RWPE2 (cell line): ENCODE measurements at places on chromosomes 7 and 10.

DNA sequence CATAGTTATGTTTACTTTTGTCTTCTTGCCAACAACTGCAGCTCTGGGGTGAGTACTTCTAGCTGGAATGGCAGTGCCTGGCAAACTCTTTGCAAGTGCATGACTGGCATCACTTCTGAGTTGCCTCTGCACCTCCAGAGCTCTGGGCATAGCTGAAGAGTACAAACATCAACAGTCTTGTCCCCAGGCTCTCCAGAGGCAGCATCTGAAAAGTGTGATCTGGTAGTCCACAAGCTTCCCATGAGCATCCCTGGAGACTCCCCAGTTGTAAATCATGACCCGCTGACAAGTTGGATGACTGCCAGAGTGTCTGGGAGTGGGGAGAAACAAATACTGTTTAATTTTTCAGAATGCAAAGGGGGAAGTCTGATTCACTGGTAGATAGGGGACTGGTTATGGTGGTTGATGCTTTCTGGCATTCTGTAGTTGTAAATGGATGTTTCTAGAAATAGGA lies 138.9 kb upstream of the CDK13 start:
- no peak for DNase-seq

- no peak for DNase-seq
Measured at GRCh38 chr7:122014697-122015096, 129.4 kb downstream of the AASS start.

DNA sequence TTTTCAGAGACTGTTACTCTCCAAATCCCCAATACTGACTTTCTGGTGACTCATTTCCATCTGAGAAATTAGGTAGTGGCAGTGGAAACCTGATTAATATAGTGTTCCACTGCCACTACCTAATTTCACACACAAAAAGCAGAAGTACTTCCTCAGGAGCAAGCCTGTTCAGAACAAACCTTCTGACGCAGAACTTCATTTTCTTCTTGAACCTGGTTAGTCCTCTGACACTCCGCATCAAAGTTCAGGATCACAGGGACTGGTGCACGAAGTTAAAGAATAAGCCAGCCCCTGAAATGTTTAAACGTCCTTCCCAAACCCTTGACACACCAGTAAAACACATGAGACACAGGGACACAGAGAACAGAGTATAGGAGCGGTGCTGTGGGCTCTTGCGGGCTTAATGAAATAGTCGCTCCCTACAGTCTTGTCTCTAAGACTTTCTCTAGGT lies 4.4 kb downstream of the WDR91 start:
- no peak for DNase-seq

- DNase-seq = no peak
Measured at GRCh38 chr7:12596225-12596790, 25.8 kb downstream of the SCIN start.

DNA sequence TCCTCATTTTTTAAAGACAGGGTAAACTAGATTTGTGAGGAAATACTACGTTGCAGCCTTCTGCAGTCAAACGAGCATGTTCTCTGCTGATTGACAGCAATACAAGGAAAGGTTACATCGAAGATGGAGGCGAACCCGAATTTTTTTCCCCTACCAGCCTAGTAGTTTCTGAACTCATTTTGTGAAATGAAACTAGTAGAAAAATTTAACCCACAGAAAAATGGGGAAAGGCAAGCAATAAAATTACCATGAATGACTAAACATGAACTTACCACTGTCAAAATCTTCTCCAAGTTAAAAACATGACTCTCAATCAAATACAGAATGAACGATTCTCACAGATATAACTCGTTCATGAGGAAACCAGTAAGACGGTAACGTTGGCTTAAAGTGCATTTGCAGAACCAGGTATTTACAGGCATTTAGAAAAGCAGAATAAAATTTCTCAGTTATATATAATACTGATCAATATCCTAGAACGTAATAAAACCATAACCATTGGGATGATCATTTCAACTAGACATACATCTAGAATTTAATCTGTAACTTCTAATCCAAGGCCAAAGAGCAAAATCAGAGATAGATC lies 73.9 kb downstream of the CELF2 start:
- DNase-seq = no peak

DNA sequence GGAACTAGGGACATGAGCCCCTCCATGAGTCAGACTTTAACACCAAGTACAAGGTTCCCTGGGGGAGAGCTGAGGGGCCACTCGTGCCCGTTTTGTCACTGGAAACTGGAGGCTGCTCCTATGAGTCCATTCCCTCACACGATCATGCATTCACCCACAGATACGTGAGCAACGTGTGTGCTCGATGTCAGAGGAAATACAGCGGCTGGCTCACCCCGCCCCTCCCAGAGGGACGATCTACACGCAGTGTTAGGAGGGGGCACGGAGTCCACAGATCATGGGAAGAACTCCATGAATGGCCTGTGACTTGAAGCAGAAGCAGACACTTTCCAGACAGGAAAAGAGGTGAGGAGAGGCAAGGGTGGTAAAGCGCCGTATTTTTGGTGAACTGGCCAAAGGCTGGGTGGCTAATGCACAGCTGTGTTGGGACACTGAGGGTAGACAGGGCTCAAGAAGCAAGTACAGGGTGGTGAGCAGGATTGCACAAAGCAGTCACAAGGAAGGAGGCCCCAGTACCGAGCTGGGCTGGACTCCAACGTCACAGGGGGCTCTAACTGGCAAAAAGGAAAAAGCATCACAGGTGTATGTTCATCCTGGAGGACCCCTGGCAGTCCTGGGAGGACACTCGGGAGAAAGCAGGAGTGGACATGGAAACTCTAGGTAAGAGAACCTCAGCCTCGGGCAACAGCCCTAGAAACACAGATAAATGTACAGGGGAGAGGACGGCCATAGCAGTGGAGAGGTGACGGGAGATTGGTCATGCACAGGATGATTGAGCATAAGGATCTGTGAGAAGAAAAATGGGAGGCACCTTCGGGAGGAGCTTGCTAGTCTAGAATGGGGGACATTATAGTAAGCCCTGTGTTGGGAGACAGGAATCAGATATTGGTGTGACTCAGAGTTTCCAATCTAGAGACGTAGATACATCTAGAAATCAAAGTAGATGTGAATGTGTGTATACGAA lies 41.2 kb downstream of the TNS3 start:
- no peak for DNase-seq
